ENCODE measurements at places on chromosomes 5 and 9.

DNA sequence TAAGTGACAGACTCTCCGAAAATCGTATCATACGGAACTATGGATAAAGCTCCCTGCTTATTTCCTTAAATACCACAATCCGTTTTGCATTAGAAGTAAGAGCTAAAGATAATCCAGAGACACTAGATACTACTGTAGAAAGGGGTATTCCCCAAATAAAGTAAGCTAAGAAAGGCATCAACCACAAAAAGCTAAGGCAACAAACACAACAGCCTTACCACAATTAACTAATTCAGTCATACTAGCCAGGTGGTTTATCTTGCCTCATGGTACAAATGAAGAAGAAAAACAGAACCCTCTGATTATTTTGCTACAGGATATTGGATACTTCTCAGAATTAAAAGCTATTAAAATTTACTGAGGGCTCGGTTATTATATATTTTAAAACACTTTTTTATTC, 14.1 kb downstream of the ERP44 start:
- no peak for DNase-seq

DNA sequence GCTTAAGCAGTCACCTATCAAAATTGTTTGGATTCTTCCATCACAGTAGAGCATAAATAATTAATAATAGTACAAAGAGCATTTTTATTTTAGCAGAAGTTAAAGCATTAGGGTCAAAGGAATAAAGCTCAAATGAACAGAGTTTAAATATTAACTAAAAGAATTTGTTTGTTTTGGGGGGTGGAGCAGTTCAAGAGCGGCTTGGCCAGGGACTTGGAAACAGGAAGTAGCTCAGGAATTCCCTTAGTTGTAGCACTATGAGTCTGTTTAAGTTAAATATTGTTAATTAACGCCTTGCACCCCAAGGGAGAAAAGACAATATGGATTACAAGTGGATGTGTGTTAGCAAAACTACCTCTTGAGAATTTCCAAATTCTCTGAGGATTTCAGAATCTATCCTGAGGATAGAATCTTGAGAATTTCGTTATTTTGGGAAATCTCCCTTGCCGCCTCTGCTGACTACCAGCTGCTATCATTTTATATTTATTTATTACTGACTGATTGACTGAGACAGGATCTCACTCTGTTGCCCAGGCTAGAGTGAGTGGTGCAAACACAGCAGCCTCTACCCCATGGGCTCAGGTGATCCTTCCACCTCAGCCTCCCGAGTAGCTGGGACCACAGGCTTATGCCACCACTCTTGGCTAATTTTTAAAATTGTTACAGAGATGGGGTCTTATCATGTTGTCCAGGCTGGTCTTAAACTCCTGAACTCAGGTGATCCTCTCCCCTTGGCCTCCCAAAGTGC, 96.7 kb upstream of the CHD1 start:
- no peak for DNase-seq

- no peak for DNase-seq
These were observed 4.0 kb downstream of the CMBL start for GRCh38 chr5:10303699-10304170.

- no peak for DNase-seq
These were observed 268.7 kb upstream of the PAPPA start for GRCh38 chr9:115884846-115885245.

DNA sequence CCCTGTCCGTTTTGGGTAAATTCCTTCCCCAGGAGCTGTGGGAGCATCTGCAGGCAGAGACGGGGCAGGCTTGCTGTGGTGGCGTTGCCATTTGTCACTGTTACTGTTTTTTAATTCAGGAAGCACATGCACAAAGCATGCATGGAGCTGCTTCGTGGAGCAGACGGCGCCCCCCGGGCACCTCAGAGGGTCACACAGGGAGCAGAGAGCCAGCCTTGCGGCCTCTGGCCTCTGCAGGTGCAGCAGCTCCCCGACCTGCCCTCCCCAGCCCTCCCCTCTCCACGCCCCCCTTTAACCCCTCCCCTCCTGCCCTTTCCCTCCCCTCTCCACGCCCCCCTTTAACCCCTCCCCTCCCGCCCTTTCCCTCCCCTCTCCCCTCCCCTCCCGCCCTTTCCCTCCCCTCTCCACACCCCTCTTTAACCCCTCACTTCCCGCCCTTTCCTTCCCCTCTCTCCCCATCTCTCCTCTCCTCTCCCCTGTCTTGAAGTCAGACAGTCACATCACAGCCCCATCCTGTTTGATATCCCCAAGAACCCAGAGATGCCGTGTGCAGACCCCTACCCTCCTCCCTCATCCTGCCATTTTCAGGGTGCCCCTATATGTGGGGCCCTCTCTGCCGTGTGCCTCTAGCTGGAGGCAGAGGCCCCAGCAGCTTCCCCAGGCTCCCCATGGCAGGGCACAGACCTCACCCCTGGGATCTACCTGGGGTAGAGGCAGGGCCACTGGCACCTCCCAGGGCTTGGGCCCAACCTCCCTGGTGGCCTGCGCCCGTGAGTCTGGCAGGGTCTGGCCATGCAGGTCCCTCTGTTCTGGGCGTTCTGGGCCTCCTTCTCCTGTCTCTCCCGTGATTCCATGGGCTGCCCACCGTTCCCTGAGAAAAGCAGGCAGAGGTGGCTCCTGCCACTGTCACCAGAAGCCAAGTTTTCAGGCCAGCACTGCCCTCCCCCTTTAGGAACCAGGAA, 29.6 kb upstream of the UBAC1 start:
- no peak for DNase-seq

- DNase-seq = no peak
These were observed 18.6 kb upstream of the MTMR12 start for GRCh38 chr5:32331217-32331934.

DNA sequence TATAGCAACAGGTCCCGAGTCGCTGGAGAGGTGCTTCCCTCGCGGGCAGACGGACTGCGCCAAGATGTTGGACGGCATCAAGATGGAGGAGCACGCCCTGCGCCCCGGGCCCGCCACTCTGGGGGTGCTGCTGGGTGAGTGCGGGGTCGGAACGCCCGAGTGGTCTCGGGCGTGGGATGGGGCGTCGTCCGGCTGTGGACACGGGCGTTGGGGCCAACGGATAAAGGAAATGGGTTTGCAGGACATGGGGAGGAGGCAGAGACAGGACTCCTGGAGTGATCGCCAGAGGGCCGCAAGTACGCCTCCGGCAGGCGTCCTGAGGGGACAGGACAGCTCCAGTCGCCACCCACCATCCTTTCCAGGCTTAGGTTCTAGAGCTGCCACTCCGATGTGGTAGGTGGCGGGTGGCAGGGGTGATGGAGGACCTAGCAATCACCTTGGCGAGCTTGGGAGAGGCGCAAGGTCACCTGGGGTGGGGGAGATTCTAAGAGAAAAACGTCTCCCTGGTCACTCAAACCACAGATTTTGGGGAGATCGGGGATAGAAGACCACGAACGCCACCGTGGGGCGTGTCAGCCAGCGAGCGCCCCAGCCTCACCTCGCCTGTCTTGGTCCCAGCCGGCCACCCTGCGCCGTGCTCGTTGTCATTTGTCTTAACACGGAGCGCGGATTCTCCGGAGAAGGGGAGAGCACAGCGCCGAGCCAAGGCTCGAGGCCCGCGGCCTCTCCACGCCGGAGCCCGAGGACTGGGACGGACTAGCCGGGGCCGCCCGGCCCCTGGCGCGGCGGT, 922 bp downstream of the LMX1B start:
- no peak for DNase-seq

GRCh38 chr5:109805472-109805871, 115.7 kb downstream of the MAN2A1 start:
- no peak for DNase-seq

GRCh38 chr5:135503871-135504270, 31.9 kb downstream of the NEUROG1 start:
- no peak for DNase-seq

- no peak for DNase-seq
These were observed 210.1 kb downstream of the MTRR start for GRCh38 chr5:8079056-8079455.

- DNase-seq = no peak
These were observed 678 bp downstream of the SLC2A6 start for GRCh38 chr9:133477992-133478850.

Data from left forelimb (tissue), 1 donor.